HT1080 (cell line): ENCODE measurements at places on chromosomes 13 and 19. TPM values are rescaled to one million over a fixed set of nuclear protein-coding genes. Genes with fewer than 3 reads are reported as not detected.

ZNF555 gene
- total RNA-seq = 0.11 and 1.0 TPM in 2 replicates

REEP6 gene
- 0.77 and 0.98 TPM in 2 replicates for total RNA-seq

GIPC3 gene
- 0.02 and 0.03 TPM in 2 replicates for total RNA-seq

- DNase-seq = peak; percentile 3
These were observed 316.2 kb downstream of the ENOX1 start for GRCh38 chr13:43470610-43471009.

DNA sequence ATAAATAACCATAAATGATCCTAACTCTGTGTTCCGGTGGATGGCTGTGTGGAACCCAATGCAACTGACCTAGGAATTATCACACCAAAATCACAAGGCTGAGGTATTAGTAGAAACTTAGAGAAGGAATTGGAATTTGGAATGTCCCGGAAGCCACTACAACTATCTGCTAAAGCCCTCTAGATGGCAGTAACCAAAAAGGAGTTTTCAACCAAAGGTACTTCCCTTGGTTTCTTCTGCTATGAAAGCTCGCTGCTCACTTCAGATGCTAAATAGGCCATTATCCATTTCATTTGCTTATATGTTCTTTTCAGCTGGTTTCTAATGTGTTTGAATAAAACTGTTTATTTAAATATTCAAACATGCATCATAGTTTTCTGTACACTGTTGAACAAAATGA lies 1589.1 kb upstream of the SPRY2 start:
- peak; percentile 37 for DNase-seq

GRCh38 chr13:109787135-109787954 lies 962 bp upstream of the IRS2 start:
- DNase-seq = peak; percentile 58

DNA sequence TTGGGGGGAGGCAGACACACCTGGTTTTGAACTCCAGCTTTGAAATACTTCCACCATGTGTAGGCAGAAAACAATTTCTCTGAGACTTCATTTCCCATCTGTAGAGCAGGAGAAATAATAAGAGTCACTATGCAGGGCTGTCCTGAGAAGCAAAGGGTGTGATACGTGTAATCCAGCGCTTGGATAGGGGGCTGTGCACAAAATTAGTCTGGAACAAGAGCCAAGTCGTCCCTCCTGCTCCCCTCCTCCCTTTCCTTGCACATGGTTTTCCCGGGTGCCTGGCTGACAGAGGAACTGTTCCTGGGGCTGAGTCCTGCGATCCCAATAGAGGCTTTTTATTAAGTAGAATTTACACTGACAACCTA lies 29.6 kb upstream of the UBE2L5 start:
- no peak for DNase-seq

- DNase-seq = peak; percentile 11
These were observed 14.2 kb downstream of the HPN start for GRCh38 chr19:35055715-35056179.

DNA sequence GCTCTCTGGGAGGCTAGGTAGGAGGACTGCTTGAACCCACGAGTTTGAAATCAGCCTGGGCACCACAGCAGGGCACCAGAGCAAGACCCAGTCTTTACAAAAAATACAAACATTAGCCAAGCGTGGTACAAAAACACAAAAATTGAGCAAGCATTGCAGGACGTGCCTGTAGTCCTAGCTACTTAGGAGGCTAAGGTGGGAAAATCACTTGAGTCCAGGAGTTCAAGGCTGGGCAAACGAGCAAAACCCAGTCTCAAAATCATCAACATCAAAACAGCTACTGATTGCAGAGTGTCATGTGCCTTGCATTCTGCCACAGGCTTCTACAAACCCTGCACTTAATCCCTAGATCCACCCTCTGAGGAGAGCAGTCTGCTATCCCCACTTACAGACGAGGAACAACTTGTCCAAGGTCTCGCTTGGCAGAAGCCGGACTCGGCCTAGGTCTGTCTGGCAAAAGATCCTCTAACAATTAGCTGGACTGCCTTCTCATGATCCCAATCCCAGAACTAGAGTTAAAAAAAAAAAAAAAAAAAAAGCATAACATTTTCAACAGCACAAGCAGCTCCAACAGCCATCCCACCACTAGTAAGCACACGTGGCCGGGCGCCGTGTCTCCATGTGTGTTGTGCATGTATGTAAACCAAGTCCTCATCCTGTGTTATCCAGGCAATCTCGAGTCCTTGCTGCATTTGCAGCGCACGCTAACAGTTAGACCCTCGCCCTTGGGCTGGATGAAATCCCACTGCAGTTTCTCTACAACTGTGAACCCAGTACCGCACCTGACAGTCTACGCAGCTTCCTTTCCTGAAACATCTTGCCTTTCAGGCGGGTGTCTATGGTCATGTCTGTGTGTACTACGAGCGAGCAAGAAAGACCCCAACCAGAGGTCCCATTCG lies 2.0 kb downstream of the PPP6R1 start:
- DNase-seq = no peak

DNA sequence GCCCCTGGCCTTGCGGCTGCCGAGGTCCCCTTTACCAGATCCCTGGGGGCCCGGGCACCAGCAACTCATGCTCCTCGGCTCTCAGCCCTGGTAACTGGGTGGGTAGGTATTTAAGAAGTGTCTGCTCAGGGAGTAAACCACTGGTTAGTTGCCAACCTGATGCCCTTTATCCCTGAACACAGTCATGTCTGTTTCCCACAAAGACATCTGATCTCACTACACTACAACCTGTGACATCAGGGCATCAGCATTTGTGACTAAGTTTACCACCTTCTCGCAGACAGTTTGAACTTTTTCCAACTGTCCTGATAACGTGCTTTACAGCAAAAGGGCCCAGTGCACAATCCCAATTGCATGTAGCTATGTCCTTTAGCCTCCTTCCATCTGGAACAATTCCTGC lies 22.0 kb downstream of the GGACT start:
- peak; percentile 39 for DNase-seq

GRCh38 chr13:40478775-40479174 lies 187.7 kb downstream of the FOXO1 start:
- no peak for DNase-seq

DNA sequence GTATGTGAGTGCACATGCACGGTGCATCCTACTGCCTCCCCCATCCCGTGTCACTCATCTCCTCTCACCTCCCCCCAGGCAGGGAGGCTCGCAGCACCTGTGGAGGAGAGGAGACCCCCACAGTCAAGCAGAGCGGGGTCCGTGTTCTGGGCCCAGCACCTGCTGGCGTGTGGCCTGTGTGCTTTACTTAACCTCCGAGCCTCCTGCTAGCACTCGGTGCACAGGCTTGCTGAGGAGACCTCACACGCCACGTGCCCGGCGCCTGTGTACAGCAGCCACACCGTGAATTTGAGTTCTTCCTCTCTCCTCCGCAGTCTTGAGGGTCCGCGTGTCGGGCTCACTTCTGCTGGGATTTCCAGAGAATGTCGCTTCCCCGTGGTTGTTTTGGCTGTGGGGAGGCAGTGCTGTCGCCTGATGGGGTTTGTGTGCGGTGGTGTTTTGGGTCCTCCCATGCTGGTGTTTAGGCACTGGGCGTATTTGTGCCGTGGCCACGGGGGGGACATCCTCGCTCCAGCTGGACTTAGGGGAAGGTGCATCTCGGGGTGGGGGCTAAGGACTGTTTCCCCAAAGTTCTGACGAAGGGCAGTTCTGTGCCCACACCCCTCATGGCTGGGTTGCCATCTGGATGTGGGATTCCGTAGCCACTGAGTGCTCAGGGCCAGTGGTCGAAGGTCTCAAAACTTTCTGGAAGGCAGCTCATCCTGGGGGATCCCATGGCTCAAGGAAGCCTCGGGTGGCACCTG lies 34.8 kb upstream of the TMEM255B start:
- DNase-seq = no peak

GRCh38 chr13:101053301-101054093 lies 362.8 kb downstream of the NALCN start:
- DNase-seq = no peak

- peak; percentile 75 for DNase-seq
These were observed 26.6 kb downstream of the CBY2 start for GRCh38 chr13:45728759-45729158.
